ENCODE measurements at places on chromosomes 7 and 10.

DNA sequence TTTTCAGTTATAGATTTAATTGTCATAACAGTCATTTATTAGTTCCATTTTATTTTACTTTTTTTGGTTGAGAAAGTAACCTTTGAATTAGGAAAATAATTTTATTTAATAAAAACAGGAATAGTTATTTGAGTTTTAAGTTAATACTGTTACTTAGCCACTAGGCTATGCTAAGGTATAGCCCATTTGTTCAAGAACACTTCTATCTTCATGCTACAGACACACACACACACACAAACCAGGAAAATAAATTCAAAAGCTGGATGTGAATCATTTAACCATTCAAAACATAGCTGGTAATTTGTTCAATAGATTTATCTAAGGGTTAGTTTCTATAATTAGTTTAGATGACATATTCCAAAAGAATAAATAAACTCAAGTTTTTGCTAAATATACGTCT is 148.4 kb downstream of the RNF133 start:
- no peak for DNase-seq

DNA sequence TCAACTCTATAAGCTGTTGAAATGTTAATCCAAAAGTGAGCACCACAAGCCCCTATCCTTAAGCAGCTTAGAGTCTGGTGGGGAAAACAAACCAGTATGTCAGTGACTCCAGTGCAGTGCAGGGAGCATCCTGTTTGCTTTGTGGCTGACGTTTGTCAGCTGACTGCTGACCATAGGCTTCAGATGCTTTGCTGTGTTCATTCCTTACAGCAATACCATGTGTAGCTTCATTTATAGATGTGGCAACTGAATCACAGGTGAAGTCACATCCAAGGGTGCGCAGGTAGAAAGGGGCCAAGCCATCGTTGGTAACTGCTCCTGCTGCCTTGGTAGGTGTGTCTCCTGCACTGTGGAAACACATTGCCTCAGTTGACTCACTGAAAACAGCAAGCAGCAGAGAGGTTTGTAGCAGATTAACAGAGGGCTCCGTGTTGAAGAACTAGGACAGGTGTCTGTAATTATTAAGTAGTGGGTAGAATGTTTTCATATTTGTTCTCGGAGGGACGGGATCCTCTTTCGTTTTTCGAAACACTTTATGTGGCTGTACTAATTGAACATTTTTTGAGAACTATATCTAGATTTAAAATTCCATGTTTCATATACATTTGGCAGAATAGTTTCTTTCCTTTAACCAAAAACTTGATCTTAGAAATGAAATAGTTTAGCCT is 2.0 kb downstream of the INSIG1 start:
- DNase-seq = no peak

DNA sequence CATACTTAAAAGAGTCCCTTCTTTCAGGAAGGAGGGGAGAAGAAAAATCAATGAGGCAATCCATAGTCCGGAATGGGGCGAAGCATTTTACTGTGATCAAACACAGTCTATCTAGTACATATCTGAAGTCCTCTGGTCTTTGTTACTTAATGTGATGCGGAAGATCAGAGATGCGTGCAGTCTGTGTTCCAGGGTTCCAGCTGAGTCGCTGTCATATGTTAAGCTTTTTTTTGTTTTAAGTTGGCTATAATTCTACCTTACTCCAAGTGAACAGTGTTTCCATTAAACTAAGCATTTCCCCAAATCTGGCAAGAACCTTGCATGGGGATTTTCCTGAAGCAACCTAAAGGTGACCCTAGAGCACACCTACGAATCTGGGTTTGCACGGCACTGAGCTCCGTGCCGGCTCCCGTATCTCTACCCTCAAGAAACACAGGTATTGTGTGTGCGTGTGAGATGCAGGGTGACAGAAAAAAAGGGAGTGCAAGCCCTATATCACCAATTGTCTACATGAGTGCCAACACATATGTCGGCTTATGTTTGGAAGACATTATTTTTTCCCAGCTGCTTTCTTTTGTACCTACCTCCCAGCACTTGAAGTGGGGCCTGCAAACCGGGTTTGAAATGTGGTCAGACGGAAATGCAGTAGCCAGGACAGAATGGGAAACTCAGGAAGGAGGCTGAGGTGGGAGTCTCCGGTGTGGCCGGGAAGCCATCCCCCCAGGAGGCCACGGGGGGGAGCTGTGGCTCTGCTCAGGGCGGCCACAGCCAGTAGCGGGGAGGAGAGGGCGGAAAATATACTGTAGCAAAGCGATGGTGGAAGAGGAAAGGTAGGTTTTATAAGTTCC is 435.8 kb upstream of the MGMT start:
- DNase-seq = peak; percentile 38

DNA sequence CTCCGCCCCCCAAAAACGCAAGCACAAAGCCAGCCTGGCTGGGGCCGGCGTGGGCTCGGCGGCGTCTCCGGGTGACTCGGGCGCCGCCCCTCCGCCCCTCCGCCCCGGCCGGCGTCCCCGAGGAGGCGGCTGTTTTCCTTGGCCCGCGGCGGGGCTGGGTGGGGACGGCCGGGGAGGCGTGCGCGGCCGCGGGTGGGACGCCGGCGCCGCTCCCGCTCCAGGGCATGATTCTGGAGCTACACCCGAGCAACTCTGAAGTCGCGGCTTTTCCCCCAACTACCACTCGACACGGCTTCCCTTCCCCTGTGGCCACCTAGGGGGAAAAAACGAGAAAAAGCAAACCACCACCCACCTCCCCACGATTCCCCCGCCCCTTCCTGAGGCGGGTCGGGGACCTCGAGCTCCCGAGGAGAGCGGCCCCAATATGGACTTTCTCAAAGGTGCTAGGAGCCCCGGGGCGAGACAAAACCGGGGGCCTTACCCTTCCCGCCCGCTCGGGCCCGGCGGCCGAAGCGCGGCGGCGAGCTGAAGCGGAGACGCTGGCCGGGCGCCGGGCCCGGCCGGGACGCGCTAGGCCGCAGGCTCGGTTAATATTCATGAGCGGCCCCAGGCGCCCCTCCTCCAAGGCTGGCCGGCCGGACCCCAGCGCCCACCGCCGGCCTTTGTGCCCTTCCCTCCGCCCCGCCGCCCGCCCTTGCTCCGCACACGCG is 856 bp downstream of the ARHGAP21 start:
- peak; percentile 73 for DNase-seq

All from fibroblast of skin of scalp (primary cell).